ENCODE measurements at places on chromosomes 5 and 9.

DNA sequence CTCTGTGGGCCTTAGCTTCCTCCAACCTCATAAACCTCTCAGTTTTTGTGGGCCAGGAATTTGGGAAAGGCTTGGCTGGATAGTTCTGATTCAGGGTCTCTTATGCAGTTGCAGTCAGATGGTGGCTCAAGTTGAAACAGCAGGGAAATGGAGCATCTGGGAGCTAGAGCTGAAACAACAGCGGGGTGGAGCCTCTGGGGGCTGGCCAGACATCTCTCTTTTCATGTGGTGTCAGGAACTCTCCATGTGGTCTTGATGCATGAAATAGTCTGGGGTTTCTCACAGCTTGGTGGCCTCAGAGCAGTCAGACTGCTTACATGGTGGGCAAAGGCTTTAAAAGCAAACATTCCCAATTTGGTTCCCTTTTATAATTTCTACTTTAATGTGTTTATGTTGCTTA, 13.5 kb downstream of the ZNF346 start:
- no peak for DNase-seq

DNA sequence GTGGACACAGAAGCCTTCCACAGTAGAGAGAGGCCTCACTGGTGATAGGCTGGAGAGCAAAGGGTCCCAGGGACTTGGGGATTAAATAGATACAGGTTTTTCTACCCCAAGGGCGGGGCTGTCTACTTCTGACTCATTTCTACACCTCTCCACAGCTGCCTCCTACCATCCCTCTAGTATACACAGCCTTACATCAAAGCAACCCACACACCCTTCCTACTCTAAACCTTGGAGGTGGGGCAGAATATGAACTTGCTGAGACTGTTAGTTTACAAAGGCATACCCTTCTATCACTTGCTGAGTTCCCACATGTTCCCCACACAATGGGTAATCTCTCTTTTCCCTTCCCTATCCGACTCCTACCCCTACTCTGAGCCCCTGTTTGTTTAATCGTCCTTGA, 19.9 kb upstream of the PCA3 start:
- DNase-seq, result no peak

GRCh38 chr9:107953556-107954125, 464.1 kb upstream of the KLF4 start:
- DNase-seq, result no peak

DNA sequence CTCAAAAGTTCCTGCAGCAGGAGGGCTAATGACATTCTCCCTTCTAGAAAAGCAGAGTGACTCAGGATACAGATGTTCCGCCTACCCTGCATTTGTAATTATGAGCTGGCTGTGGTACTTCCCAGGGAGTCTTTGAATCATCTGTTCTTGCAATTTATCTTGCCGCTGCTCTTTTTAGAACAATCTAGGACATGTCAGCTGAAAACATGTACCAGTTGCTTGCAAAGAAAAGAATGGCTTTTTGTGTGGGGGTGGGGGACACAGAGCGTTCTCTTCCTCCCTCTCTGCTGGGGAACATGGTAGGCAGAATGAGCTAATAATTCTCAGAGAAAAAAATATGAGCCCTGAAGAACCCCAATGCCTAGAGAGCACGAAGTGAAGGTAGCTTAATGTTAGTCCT, 51.7 kb upstream of the TUT7 start:
- peak; percentile 25 for DNase-seq

- no peak for DNase-seq
Observed at GRCh38 chr9:35658968-35659220, 802 bp downstream of the CCDC107 start.

DNA sequence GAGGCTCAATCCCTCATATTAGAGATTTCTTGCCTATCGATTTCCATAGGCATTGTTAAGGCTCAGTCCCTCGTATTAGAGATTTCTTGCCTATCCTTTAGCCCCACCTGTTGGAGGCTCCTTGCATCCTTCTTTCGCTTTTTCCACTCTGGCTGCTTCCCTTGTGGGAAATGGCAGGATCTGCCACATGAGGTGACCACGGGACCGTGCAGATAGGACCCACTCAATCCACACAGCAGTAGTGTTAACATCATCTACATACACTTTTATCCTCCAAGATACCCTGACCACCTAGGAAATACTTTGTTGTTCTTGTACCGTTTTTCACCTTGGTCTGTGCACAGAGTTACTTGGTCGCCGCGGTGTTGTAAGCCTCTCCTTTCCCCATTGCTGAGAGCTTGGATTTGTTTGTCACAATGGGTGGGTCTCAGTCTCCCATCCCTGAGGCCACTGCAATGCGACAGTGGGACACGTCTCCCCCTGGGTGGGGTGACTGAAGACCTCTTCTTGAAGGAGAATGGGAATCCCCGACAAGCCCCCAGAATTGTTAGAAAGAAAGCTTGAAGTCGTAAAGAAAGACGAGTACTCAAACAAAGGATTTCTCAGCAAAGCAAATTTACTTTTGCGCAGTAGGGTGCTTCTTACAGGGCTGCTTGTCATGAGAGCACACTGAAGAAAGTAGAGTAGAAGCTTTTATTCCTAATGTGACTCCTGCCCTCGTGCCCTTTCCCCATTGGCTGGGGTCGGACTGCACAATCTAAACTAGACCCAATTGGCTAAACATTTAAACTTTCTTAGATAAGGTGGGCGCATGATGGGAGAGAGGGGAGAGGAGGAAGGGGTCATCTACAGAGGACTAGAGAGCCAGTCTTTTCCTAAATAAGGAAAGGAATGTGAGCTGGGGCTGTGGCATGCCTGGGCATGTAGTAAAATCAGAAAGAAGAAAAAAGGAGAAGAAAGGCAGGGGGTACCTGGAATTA, 19.8 kb downstream of the IFT74 start:
- DNase-seq, result no peak
